ENCODE measurements at places on chromosomes 16 and 17. TPM values are rescaled to one million over a fixed set of nuclear protein-coding genes. Genes with fewer than 3 reads are reported as not detected.

- DNase-seq: no peak
- no peak overlapping the region for H3K4me3 ChIP-seq
- H3K4me1 ChIP-seq: no peaks in the 10 kb centered on the region
- H3K27me3 ChIP-seq: no peaks in the 10 kb centered on the region
- no peak overlapping the region for H3K27ac ChIP-seq
Measured at GRCh38 chr17:81458628-81459027, 54.0 kb downstream of the ACTG1 start.

TOX3 gene
- total RNA-seq: not detected

DNA sequence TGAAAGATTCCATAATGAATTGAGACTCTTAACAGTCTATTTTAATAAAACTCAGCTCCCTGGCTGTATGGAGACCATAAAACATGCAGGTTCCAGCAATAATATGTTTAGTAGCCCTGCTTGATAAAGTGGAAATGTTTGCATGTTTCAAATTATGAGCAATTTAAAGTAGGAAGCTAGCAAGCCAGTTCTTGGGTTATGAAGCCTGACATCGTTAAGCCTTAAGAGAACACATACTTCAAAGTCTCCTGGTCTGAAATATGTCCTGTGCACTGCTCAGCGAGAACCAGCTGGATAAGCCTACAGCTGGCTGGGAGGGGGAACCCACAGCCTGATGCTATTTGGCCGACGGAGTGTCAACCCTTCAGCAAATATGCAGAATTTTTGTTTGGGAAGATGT, 140.3 kb downstream of the SALL1 start:
- no peaks in the 10 kb centered on the region for H3K4me1 ChIP-seq
- H3K36me3 ChIP-seq: no peaks in the 10 kb centered on the region
- no peak for DNase-seq
- peaks cover 8% of the 10 kb centered on the region for H3K27me3 ChIP-seq

DNA sequence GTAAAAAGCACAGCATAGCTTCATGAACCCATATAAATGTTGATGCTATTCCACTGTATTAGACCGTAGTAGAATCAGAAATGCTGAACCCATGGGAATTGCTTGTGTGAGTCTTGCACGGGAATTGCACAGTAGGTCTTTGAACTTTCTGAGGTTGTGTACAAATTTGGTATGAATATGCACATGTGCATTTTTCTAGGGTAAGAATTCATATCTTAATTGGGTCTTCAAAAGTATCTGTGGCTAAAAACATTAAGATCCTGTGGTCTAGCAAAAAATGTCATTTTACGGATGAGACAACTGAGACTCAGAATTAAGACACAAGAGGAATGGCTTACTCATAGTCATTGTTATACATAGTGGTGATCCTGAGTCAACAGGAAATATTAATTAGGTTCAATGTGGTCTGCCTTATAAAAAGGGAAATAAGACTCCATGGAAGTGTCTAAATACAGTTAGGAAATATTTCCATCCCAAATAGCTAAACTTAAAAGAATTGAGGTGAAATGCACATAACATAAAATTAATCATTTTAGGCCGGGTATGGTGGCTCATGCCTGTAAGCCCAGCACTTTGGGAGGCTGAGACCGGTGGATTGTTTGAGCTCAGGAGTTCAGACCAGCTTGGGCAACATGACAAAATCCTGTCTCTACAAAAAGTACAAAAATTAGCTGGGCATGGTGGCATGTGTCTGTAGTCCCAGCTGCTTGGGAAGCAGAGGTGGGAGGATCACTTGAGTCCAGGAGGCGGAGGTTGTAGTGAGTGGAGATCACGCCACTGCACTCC, 22.8 kb downstream of the TAOK1 start:
- DNase-seq: peak; percentile 39
- H3K27me3 ChIP-seq: no peaks in the 10 kb centered on the region
- H3K4me3 ChIP-seq: no peak overlapping the region
- peaks cover 22% of the 10 kb centered on the region for H3K4me1 ChIP-seq
- no peak overlapping the region for H3K27ac ChIP-seq
- peaks cover 20% of the 10 kb centered on the region for H3K36me3 ChIP-seq

- no peaks in the 10 kb centered on the region for H3K27me3 ChIP-seq
- no peak overlapping the region for H3K4me3 ChIP-seq
- peak; percentile 54 for DNase-seq
Measured at GRCh38 chr17:27256225-27257030, 37.5 kb upstream of the WSB1 start.

DNA sequence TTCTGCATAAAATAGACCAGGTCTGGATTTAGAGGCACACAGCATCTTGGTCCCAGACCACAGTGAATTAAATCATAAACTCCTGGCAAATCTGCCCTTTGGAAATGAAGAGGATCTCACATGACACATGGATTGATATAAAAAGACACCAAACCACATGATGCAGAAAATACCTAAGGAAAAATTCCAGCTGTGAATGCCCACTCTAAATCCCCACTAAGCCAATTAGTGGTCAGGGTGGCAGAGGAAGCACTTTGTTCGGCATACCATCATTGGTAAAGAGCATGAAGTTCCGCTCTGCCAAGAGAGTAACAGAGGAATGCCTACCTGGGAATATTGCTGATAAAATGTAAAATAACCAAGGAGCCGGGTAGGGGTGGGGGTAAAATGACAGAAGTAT, 32.4 kb upstream of the NOL11 start:
- no peaks in the 10 kb centered on the region for H3K27me3 ChIP-seq
- H3K4me3 ChIP-seq: no peak overlapping the region
- no peak for DNase-seq

GRCh38 chr16:22924492-22924891, 110.5 kb downstream of the HS3ST2 start:
- peaks cover 58% of the 10 kb centered on the region for H3K27me3 ChIP-seq
- peak; percentile 46 for DNase-seq
- no peak overlapping the region for H3K27ac ChIP-seq
- H3K36me3 ChIP-seq: no peaks in the 10 kb centered on the region
- H3K4me1 ChIP-seq: no peaks in the 10 kb centered on the region

QPRT gene
- total RNA-seq: not detected

DNA sequence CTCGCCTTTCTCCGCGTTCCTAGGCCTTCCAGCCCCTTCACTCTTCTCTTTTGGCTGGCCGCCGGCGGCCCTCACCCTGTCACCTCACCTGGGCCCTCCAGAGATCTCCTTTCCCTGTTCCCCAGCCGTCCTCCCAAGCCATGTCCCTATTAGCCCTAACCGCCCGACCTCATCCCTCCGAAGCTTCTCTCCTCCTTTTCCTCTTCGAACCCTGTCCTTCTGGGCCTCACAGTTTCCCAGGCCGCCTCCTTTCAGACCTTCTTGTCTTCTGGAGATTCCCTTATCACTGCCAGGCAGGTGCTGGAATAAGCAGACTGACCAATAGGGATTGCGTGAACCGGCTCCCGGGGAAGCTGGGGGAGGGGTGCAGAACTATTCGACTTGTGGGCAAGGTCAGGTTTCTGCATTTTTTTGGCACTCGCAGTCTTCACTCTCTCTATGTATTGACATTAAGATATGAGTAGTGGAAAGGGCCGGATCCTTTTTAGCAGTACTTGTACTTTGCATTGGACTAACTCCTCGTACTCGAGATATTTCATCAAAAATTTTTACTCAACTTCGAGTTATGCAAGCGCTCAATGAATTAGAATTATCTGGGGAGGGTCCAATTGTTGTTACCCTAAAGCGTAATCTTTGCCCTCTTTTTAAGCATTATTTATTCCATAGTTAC, 690 bp downstream of the RHOT1 start:
- H3K27ac ChIP-seq: peak overlapping the region; percentile 87
- H3K4me1 ChIP-seq: peaks cover 13% of the 10 kb centered on the region
- H3K27me3 ChIP-seq: no peaks in the 10 kb centered on the region
- peaks cover 4% of the 10 kb centered on the region for H3K36me3 ChIP-seq
- peak; percentile 75 for DNase-seq
- peak overlapping the region; percentile 96 for H3K4me3 ChIP-seq

GRCh38 chr17:17742133-17742621, 60.9 kb downstream of the RAI1 start:
- H3K36me3 ChIP-seq: peaks cover 6% of the 10 kb centered on the region
- peaks cover 54% of the 10 kb centered on the region for H3K4me1 ChIP-seq
- DNase-seq: peak; percentile 21
- H3K27ac ChIP-seq: peak overlapping the region; percentile 74
- H3K27me3 ChIP-seq: no peaks in the 10 kb centered on the region
- H3K4me3 ChIP-seq: no peak overlapping the region

TPSD1 gene
- not detected for total RNA-seq

DNA sequence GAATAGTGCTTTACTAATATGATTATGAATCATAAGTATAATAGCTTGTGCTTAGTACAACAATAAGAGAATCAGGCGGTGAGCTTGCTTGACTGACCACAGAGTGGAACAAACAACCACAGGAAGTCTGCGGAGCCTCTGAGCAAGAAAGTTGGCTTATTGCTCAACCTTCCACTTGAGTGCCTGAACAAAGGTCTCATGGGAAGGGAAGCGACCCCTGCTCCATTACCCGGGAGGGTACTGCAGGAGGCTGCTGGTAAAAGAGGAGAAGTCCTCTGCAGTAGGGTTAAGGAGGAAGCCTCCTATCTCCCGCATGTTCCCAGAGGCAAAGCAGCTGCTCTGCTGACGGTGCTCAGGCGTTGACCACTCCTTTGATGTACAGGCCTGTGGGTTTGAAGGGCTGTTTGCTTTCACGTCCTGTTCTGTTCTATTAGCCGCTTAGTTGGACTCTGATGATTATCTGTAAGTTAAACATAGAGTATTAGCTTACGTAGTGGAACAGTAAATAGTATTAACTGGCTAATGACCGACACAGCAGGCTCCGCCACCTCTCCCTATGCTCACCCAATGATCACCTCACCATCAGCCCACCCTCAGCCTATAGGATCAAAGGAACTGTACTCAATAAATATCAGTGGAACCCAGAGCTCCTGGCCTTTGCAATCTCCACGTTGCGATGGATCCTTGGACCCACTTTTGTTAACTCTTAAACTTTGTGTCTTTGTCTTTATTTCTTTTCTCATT, 17.5 kb downstream of the ALOX15B start:
- peak; percentile 75 for DNase-seq
- H3K4me1 ChIP-seq: peaks cover 25% of the 10 kb centered on the region
- H3K4me3 ChIP-seq: no peak overlapping the region

PRM2 gene
- total RNA-seq: not detected

- no peak overlapping the region for H3K4me3 ChIP-seq
- H3K27me3 ChIP-seq: no peaks in the 10 kb centered on the region
- peak; percentile 67 for DNase-seq
- peaks cover 57% of the 10 kb centered on the region for H3K4me1 ChIP-seq
- H3K27ac ChIP-seq: peak overlapping the region; percentile 82
- peaks cover 13% of the 10 kb centered on the region for H3K36me3 ChIP-seq
Measured at GRCh38 chr16:11138769-11139325, 117.2 kb downstream of the SOCS1 start.

DNA sequence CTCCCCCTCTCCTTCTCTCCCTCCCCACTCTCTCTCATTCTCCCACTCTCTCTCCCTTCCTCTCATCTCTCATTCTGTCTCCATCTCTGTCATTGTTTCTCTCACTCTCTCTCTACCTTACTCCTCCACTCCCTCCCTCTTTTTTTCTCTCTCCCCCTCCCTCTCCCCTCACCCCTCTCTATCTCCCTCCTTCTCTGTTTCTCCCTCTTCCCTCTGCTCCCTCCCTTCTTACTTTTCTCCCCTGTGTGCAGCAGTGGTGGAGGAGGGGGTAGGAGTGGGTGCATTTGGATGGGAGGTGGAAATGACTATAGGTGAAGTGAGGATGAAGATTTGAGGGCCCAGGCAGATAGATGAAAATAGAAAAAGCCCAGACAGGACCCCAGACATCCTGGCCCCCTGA, 70.9 kb downstream of the HLF start:
- H3K4me1 ChIP-seq: no peaks in the 10 kb centered on the region
- no peak overlapping the region for H3K27ac ChIP-seq
- H3K27me3 ChIP-seq: peaks cover 15% of the 10 kb centered on the region
- H3K4me3 ChIP-seq: no peak overlapping the region
- DNase-seq: no peak

KRT14 gene
- total RNA-seq: 696 TPM

DNA sequence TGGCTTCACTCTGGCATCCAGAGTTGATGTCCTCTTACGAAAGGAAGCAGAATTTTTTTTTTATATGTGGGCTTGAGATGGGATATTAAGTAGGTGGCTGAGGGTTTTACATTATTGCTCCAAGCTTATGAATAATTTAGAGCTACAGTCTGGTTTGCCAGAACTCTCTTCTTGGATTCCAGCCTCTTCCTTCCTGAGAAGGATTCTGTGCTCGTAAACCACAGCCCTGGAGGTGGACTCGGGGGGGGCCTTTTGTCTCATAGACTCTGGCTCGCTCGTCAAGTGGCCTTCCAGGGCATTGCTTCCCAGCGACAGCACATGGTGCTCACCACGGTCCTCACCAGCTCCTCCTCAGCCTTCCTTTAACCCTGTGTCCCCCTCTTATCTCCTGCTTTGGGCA, 43.2 kb downstream of the TMEM11 start:
- no peak overlapping the region for H3K27ac ChIP-seq
- no peaks in the 10 kb centered on the region for H3K36me3 ChIP-seq
- H3K27me3 ChIP-seq: no peaks in the 10 kb centered on the region
- H3K4me3 ChIP-seq: no peak overlapping the region

GRCh38 chr17:79745641-79746105, 14.9 kb downstream of the ENPP7 start:
- DNase-seq: no peak
- H3K27ac ChIP-seq: no peak overlapping the region
- no peak overlapping the region for H3K4me3 ChIP-seq
- peaks cover 3% of the 10 kb centered on the region for H3K27me3 ChIP-seq

- no peak for DNase-seq
- H3K36me3 ChIP-seq: peaks cover 5% of the 10 kb centered on the region
- H3K4me1 ChIP-seq: no peaks in the 10 kb centered on the region
- H3K27me3 ChIP-seq: peaks cover 16% of the 10 kb centered on the region
Measured at GRCh38 chr16:57508035-57508425, 21.7 kb upstream of the DOK4 start.

DNA sequence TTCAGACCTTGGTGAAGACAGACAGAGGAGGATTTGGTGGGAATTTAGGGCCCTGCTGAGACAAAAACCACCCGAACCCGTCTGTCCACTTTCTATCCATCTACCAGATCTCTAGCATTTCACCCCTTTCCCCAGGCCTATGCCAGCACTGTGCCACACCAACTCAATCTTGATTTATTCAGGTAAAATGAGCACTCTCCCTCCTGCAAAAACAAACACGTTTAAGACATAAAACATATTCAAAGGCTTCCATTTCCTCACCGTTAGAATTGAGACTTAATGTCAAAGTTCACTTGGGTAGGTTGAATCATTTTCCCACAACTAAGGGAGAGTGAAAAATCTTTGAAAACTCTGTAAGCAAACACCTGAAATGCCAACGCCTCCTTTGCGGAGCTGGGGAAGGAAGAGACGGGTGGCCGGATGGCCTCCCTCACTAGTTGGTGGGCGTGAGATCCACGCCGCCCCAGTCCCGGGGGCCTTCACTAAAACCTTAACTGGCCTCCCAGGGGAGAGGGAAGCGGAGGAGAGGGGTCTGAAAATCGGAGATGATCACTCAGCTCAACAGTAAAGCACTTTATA, 862 bp downstream of the DCAKD start:
- no peaks in the 10 kb centered on the region for H3K27me3 ChIP-seq
- peaks cover 9% of the 10 kb centered on the region for H3K36me3 ChIP-seq
- peak; percentile 50 for DNase-seq
- H3K4me1 ChIP-seq: peaks cover 16% of the 10 kb centered on the region
- peak overlapping the region; percentile 77 for H3K27ac ChIP-seq
- H3K4me3 ChIP-seq: peak overlapping the region; percentile 75

GRCh38 chr16:83713597-83713996, 94.2 kb upstream of the HSBP1 start:
- no peaks in the 10 kb centered on the region for H3K36me3 ChIP-seq
- H3K27ac ChIP-seq: no peak overlapping the region
- no peak for DNase-seq
- no peak overlapping the region for H3K4me3 ChIP-seq

SPPL2C gene
- not detected for total RNA-seq
